ENCODE measurements at places on chromosomes 4 and X.

DNA sequence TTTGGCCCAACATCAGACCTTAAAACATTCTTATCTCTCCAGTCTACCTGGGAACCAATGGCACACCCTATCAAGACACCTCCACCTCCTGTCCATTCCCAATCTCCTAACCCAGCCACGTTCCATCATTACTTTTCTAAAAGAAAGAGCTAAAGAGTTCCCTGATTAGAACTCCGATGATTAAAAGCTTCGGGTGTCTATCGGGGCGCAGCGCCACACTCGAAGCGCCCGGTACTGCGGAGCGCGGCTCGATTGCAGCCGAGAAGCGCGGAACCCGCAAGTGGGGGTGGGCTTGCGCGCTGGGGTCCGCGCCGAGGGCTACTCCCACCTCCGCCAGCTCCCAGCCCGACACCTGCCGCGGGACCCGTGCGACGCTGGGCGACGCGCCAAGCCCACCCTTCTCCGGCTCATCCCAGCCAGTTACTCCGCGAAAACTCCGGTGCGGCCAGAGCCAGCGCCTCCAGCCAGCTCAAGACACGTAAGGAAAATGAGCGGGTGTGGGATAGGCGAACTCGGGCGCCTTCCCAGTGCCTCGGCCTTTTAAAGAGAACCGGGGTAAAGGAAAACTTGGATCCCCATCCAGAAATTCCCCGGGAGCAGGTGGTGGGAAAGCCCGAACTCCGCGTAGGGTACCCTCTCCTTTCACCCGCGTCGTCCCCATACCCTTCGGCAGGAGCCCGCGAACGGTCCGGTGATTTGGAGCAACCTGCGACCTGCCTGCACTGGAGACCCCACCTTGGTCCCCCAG, 593 bp downstream of the NPY1R start:
- DNase-seq, result no peak

GRCh38 chrX:39431893-39432292, 630.6 kb downstream of the MID1IP1 start:
- DNase-seq, result no peak

DNA sequence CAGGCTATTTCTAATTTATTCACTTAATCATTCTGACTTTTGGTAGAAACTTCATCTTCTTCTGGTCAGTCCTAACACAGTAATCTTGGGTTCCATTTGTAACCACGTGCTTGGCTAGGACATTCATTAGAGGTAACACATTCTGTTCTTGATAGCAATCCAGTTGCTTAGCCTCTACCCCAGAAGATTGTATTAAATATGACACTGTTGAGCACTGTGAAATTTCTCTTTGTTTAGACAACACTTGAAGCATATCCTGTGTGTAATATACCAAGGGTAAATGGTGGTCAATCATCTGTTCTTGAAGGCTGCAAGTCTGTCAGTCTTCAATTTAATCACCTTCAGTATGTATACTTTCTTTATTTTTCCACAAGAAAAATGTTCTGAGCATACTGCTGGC, 523.0 kb downstream of the ANKRD50 start:
- DNase-seq, result no peak

- DNase-seq, result no peak
These were observed 10.1 kb downstream of the SH3D19 start for GRCh38 chr4:151315212-151315886.

GRCh38 chr4:122762520-122762919, 30.0 kb downstream of the BBS12 start:
- DNase-seq, result no peak
